Hematopoietic multipotent progenitor cell treated with erythropoietin and hydrocortisone succinate and interleukin-3 and kit ligand, for 17 days (in vitro differentiated cells): ENCODE measurements at places on chromosomes 3 and 15.

DNA sequence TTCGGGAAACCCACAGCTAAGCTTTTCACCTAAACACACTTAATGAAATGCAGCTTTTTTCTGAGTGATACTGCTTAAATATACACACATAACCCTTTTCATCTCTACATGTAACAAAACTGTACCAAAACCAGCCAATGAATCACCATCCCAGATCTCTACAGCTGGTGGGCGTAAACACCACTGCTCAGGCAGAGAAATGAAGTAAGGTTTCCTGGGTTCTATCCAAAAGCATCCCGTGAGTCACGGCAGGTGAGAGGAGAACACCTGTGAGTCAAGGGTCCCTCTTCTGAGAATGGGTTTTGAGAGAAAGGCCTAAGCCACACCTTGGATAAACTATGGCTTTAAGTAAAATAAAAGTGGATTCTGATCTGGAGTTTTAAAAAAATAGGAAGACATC, 2.6 kb downstream of the CLDN1 start:
- DNase-seq = no peak

GRCh38 chr3:127171721-127172120, 21.2 kb upstream of the PRR23E start:
- no peak for DNase-seq

GRCh38 chr3:131819381-131820055, 215.3 kb downstream of the CPNE4 start:
- DNase-seq = no peak

DNA sequence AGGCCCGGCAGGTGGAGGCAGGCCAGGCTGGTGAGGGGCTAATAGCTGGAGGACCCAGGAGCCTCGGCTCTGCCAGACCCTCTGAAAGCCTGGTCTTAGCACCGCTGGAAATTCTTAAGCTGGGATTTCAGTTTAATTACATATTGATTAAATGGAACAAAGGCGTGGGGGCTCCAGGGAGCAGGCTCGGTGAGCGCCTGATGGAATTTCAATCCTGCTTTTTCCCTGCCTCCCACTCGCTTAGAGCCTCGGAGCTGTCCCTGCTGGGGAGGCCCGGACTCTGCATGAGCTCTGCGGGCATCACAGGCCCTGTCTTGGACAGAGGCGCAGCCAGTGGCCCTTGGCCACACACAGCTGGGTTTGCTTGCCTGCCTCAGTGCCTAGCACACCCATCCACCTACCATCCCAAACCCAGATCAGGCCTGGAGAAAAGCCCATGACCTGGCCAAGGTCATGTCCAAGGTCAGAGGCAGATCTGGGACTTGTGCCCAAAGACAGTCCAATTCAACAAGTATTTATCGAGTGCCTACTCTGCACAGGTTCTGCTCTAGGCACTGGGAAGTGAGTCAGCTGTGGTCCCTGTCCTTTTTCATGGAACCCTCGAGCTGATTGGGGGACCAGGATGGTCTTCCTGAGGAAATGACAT, 40.6 kb downstream of the LINGO1 start:
- DNase-seq = no peak

DNA sequence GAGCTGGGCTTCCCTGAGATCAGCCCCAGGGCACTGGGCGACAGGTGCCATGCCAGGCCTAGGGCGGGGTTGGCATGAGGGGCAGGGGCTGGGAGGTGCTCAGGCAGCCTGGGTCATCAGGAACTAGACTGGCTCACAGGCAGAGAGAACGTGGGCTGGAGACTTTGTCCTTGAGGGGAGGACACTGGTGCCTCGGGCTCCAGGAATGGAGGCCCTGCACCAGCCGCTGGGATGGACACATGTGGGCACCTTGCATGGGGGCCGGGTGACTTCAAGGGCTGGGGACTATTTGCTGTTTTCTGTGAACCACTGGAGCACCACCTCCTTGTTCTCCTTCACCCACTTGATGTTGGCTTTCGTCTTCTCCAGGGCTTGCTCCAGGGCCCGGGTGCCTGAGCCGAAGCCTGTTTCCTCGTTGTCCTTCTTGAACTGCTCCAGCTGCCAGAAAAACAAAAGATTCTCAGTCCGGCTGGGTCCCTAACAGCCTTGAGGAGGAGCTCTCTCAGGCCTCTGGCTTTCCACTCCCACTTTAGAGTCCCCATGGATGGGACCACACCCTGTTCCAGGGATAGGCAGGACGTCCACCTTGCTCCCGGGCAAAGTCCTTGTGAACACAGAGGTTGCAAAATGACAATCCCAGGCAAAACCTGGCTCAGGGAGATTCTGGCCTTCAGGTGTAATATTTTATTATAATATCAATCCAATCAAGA, 9.1 kb downstream of the MESP2 start:
- no peak for DNase-seq

- DNase-seq = no peak
Measured at GRCh38 chr3:192897005-192897404, 20.7 kb downstream of the MB21D2 start.

- DNase-seq = no peak
Measured at GRCh38 chr3:185739264-185739701, 85.6 kb downstream of the IGF2BP2 start.

GRCh38 chr3:12292770-12293169, 3.9 kb downstream of the PPARG start:
- no peak for DNase-seq

GRCh38 chr3:105862217-105862616, 6.6 kb downstream of the CBLB start:
- no peak for DNase-seq

- DNase-seq = peak; percentile 12
Measured at GRCh38 chr3:4245671-4246070, 57.5 kb upstream of the SETMAR start.

DNA sequence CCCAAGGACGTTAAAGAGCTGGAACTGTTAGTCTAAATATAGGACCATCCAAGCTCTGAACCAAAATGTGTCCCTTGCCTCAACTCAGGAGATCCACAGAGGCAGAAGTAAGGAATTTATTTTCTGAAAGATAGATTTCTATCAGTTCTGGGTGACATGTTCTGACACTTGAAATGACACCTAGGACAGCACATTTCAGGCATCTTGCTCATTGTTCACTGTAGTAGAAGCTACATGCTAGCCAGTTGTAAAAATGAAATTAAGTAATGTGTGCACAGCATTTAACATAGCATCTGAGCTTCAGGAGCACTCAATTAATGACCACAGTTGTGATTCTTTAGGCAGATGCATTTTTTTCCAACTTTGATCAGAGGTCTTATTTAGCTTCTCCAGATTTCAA, 567 bp downstream of the CCR2 start:
- DNase-seq = no peak

- DNase-seq = peak; percentile 8
Measured at GRCh38 chr3:196063456-196063855, 18.4 kb downstream of the TFRC start.
